ENCODE measurements at places on chromosomes 2 and 18.

DNA sequence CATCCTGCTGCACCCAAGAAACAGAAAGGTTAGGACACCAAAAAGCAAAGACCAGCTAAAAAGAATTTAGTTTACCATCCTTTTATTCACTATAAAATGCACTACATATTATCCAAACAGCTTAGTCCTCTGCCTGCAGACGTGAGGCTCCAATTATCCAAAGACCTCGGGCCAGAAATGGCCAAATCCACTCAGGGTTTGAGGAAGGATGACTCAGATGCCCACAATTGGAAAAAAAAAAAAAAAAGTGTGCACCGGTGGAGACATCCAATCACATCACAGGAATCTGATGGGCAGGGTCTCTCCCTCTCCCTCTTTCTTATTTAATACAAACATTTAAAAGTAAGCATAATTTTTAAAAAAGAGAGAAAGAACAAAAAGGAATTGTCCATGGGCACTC, 65.7 kb downstream of the TRABD2A start:
- no peaks in the 10 kb centered on the region for H3K36me3 ChIP-seq
- no peak for DNase-seq
- no peaks in the 10 kb centered on the region for H3K27me3 ChIP-seq
- no peak overlapping the region for H3K4me3 ChIP-seq

DNA sequence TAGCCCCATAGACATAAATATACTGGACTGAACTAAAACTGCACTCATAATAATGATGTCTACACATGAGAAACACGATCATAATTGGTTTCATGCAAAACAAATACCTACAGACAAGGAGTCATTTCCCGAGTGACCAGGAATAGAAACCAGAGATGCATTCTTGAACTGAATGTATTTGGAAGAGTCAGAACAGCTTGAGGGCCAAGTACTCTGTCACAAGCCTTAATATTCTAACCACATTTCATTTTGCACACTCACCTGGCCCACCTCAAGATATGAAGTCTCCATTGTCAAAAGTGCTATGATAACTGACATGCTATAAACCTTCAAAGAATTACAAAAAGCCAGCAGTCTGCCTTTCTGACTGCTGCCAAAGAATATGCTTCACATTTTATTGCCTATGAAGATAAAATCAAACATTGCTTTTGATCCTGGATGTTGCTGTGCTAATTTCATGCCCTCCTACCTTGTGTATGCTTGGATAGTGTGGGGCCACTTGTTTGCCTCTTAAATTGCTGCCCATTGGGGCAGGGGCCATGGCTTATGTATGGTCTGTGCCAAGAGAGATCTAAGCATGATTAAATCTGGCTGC, 18.9 kb upstream of the ASAP2 start:
- H3K27me3 ChIP-seq = no peaks in the 10 kb centered on the region
- no peak overlapping the region for H3K27ac ChIP-seq
- no peaks in the 10 kb centered on the region for H3K36me3 ChIP-seq
- no peak overlapping the region for H3K4me3 ChIP-seq
- DNase-seq = no peak

GRCh38 chr18:48027401-48027963, 97.0 kb upstream of the SMAD2 start:
- no peak overlapping the region for H3K4me3 ChIP-seq
- no peak for DNase-seq
- H3K36me3 ChIP-seq = no peaks in the 10 kb centered on the region
- H3K4me1 ChIP-seq = no peaks in the 10 kb centered on the region

- no peaks in the 10 kb centered on the region for H3K27me3 ChIP-seq
- H3K27ac ChIP-seq = no peak overlapping the region
- H3K36me3 ChIP-seq = no peaks in the 10 kb centered on the region
Measured at GRCh38 chr2:239636808-239637207, 236.0 kb upstream of the HDAC4 start.

GRCh38 chr2:159904959-159905305, 106.9 kb upstream of the CD302 start:
- peaks cover 5% of the 10 kb centered on the region for H3K4me1 ChIP-seq
- no peak overlapping the region for H3K27ac ChIP-seq
- no peaks in the 10 kb centered on the region for H3K27me3 ChIP-seq
- no peaks in the 10 kb centered on the region for H3K36me3 ChIP-seq
- H3K4me3 ChIP-seq = peak overlapping the region; percentile 27

GRCh38 chr2:150570712-150571111, 83.2 kb upstream of the RND3 start:
- H3K27me3 ChIP-seq = no peaks in the 10 kb centered on the region
- no peaks in the 10 kb centered on the region for H3K36me3 ChIP-seq
- no peak for DNase-seq
- no peaks in the 10 kb centered on the region for H3K4me1 ChIP-seq

- no peak overlapping the region for H3K4me3 ChIP-seq
- no peaks in the 10 kb centered on the region for H3K36me3 ChIP-seq
- no peaks in the 10 kb centered on the region for H3K27me3 ChIP-seq
- H3K4me1 ChIP-seq = no peaks in the 10 kb centered on the region
- DNase-seq = no peak
Measured at GRCh38 chr2:72293620-72294019, 146.0 kb upstream of the CYP26B1 start.

GRCh38 chr2:145744541-145745386, 1224.8 kb upstream of the ZEB2 start:
- no peaks in the 10 kb centered on the region for H3K36me3 ChIP-seq
- no peak for DNase-seq
- H3K27me3 ChIP-seq = no peaks in the 10 kb centered on the region
- no peak overlapping the region for H3K4me3 ChIP-seq
- H3K4me1 ChIP-seq = no peaks in the 10 kb centered on the region
- no peak overlapping the region for H3K27ac ChIP-seq

- no peak overlapping the region for H3K4me3 ChIP-seq
- H3K4me1 ChIP-seq = no peaks in the 10 kb centered on the region
- H3K36me3 ChIP-seq = no peaks in the 10 kb centered on the region
- no peak for DNase-seq
Measured at GRCh38 chr18:13605477-13605876, 120.9 kb downstream of the FAM210A start.

DNA sequence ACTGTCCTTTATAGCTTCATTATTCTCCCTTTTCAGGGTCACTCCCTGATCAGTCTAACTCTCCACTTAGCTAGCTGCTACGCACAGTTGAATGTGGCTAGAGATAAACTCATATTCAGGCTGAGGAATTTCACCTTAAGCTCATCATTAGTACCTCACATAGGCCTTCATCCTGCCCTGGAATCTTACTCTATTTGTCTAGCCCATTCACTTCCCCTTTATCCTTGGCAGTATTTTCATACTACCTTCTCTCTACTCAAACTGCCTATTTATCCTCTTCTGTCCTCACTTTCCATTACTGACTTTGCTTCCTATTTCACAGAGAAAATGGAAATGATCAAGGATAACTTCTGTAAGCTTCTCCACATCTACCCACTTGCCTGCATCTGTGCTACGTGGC, 10.6 kb upstream of the DSC2 start:
- no peaks in the 10 kb centered on the region for H3K36me3 ChIP-seq
- DNase-seq = no peak
- no peak overlapping the region for H3K27ac ChIP-seq
- H3K27me3 ChIP-seq = no peaks in the 10 kb centered on the region

- H3K36me3 ChIP-seq = no peaks in the 10 kb centered on the region
- no peak overlapping the region for H3K4me3 ChIP-seq
- no peak overlapping the region for H3K27ac ChIP-seq
- no peak for DNase-seq
Measured at GRCh38 chr2:64289737-64290136, 145.5 kb upstream of the PELI1 start.

- H3K4me3 ChIP-seq = no peak overlapping the region
- no peaks in the 10 kb centered on the region for H3K36me3 ChIP-seq
- no peak for DNase-seq
- H3K4me1 ChIP-seq = no peaks in the 10 kb centered on the region
- H3K27ac ChIP-seq = peak overlapping the region; percentile 45
- H3K27me3 ChIP-seq = no peaks in the 10 kb centered on the region
Measured at GRCh38 chr2:168632709-168633121, 169.7 kb upstream of the NOSTRIN start.

DNA sequence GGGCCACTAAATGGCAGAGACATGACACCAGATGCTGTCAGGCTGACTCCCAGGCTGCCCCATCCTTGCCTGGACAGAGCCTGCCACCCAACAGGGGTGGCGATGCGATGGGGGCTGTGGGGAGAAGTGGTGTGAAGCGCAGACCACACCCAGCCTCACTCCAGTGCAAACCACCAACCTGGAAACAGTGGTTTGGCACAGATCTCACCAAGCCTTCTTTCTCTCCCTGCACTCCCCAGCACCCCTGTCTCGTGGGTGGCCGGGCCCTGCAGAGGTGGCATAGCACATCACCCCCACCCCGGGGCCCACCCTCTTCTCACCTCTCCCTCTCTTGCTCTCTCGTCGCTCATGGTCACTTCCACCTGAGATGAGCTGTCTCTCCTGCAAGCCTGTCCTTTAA, 32.6 kb downstream of the CIB4 start:
- H3K27ac ChIP-seq = peak overlapping the region; percentile 87
- H3K27me3 ChIP-seq = no peaks in the 10 kb centered on the region
- H3K4me1 ChIP-seq = no peaks in the 10 kb centered on the region

DNA sequence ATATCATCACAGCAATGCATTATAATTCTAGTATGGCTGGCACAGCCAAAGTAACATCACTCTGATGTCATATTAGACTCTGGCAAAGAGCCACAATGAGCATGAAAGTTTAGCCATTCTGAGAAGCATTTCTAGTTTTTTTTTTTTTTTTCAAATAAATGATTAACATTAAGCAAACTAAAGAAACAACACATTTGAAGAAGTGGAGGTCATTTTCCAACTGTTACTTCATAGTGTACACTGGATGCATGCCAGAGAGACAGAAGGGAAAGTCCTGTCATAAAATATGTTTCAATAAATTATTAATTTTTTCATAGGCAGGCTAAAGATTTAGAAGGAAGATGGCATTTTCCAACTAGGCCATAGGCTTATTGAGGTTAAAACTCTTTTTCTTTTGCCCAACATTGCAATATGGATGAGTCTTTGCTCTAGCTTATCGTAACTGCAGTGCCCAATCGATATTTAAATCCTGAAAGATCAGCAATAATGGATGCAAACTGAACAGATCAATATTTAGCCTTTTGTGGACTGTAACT, 1630.4 kb upstream of the ACVR2A start:
- no peaks in the 10 kb centered on the region for H3K36me3 ChIP-seq
- H3K27ac ChIP-seq = no peak overlapping the region
- no peaks in the 10 kb centered on the region for H3K27me3 ChIP-seq

DNA sequence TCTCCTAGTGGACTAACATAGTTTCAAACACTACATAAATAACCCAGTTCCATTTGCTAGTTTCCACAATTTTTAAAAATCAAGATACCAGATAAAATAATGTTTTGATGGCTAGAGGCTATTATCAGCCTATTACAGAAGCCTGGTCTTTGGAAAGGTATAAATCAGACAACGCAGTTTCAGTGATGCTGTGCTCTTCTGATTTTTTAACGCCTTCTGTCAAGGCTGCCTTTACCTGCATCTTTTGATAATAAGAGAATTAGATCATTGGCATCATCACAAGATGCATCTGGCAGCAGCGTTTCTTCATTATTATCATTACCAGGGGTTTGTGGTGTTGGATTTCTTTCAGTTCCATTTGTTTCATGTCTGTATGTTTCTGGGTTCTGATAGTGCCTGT, 268.7 kb downstream of the MTX2 start:
- H3K4me3 ChIP-seq = no peak overlapping the region
- no peak for DNase-seq
- H3K27ac ChIP-seq = no peak overlapping the region
- H3K36me3 ChIP-seq = no peaks in the 10 kb centered on the region
- no peaks in the 10 kb centered on the region for H3K4me1 ChIP-seq
- peaks cover 6% of the 10 kb centered on the region for H3K27me3 ChIP-seq

GRCh38 chr18:79067611-79068010, 1.6 kb upstream of the ATP9B start:
- H3K4me3 ChIP-seq = no peak overlapping the region
- H3K27ac ChIP-seq = no peak overlapping the region
- H3K27me3 ChIP-seq = no peaks in the 10 kb centered on the region
- no peak for DNase-seq

- no peak for DNase-seq
- H3K4me3 ChIP-seq = no peak overlapping the region
- no peak overlapping the region for H3K27ac ChIP-seq
- no peaks in the 10 kb centered on the region for H3K4me1 ChIP-seq
- no peaks in the 10 kb centered on the region for H3K36me3 ChIP-seq
Measured at GRCh38 chr2:119256582-119256921, 32.9 kb downstream of the STEAP3 start.

- H3K27me3 ChIP-seq = no peaks in the 10 kb centered on the region
- no peaks in the 10 kb centered on the region for H3K36me3 ChIP-seq
- no peaks in the 10 kb centered on the region for H3K4me1 ChIP-seq
- no peak overlapping the region for H3K27ac ChIP-seq
- no peak for DNase-seq
Measured at GRCh38 chr2:10549195-10549594, 101.1 kb upstream of the ODC1 start.

DNA sequence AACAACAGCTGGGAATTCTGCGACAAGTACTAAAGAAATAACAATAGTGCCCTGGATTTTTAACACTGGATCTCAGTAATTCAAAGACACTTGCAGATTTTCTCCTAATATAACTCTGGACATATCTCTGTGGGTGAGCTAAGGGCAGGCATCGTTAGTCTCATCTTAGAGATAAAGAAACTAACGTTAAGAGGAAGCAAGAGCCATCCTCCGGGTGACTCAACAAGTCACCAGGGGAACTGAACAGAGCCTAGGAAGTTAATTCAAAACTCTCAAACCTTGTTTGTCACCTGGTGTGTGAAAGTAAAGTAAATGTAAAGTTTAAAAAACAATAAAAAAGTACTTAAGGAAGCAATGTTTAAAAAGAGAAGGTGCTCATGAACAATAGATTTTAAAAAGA, 41.6 kb upstream of the NRP2 start:
- no peaks in the 10 kb centered on the region for H3K27me3 ChIP-seq
- no peaks in the 10 kb centered on the region for H3K4me1 ChIP-seq
- no peaks in the 10 kb centered on the region for H3K36me3 ChIP-seq
- no peak for DNase-seq
- no peak overlapping the region for H3K27ac ChIP-seq

- no peaks in the 10 kb centered on the region for H3K27me3 ChIP-seq
- H3K4me1 ChIP-seq = no peaks in the 10 kb centered on the region
- no peaks in the 10 kb centered on the region for H3K36me3 ChIP-seq
- no peak for DNase-seq
- no peak overlapping the region for H3K27ac ChIP-seq
- no peak overlapping the region for H3K4me3 ChIP-seq
Measured at GRCh38 chr2:21131861-21132260, 8.1 kb downstream of the TDRD15 start.

- no peaks in the 10 kb centered on the region for H3K27me3 ChIP-seq
- no peaks in the 10 kb centered on the region for H3K36me3 ChIP-seq
Measured at GRCh38 chr2:10380048-10380926, 67.8 kb downstream of the ODC1 start.

GRCh38 chr18:24602201-24602600, 141.8 kb downstream of the HRH4 start:
- H3K4me3 ChIP-seq = no peak overlapping the region
- H3K4me1 ChIP-seq = no peaks in the 10 kb centered on the region
- no peaks in the 10 kb centered on the region for H3K36me3 ChIP-seq
- no peak overlapping the region for H3K27ac ChIP-seq
- no peaks in the 10 kb centered on the region for H3K27me3 ChIP-seq
- DNase-seq = no peak
